Left renal pelvis (tissue), 4 donors: ENCODE measurements at places on chromosomes 2 and 18. TPM values are rescaled to one million over a fixed set of nuclear protein-coding genes. Genes with fewer than 3 reads are reported as not detected.

Gene RTP5
- not detected for polyA plus RNA-seq

Gene PNPT1
- polyA plus RNA-seq, result 16.5 TPM

GRCh38 chr2:101981066-101981465, 10.7 kb upstream of the IL1R2 start:
- no peak for DNase-seq

DNA sequence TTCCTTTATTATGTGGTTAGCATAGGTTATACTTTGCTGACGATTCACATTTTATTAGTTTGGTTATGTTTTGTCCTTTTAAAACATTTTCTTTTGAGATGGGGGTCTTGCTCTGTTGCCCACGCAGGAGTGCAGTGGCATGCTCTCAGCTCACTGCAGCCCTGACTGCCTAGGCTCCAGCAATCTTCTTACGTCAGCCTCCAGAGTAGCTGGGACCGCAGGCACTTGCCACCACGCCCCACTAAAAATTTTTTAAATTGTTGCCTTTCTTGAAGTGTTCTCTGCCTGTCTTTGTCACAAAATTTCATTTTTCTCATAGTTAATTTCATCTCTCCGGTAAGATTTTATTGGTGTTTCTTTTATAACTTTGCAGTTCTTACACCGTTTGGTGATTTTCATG, 18.9 kb downstream of the HRH4 start:
- no peak for DNase-seq

GRCh38 chr18:80104364-80104779, 4.7 kb upstream of the ADNP2 start:
- no peak for DNase-seq
